M059J (cell line): ENCODE measurements at places on chromosomes 11 and 22.
A peak's percentile ranks its signal among the peaks of the same experiment; 100 is the strongest.

DNA sequence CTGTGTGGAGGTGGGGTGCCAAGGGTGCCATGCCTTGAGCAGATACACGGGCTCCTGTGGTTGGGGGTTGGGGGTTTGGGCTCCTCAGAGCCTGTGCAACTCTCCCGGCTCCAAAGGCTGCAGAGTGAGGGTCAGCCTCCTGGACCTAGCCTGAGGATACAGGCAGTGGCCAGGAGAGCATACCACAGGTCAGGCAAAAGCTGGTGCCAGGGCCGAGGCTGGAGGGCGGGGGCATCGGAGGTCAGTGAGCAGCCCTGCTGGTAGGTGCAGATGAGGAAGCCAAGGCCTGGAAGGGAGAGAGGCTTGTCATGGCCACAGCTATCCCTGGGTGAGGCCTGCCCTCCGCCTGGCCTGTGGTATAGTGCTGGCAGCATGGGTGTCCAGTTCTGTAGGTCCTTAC is 25.6 kb upstream of the DGCR8 start:
- no peak for DNase-seq

DNA sequence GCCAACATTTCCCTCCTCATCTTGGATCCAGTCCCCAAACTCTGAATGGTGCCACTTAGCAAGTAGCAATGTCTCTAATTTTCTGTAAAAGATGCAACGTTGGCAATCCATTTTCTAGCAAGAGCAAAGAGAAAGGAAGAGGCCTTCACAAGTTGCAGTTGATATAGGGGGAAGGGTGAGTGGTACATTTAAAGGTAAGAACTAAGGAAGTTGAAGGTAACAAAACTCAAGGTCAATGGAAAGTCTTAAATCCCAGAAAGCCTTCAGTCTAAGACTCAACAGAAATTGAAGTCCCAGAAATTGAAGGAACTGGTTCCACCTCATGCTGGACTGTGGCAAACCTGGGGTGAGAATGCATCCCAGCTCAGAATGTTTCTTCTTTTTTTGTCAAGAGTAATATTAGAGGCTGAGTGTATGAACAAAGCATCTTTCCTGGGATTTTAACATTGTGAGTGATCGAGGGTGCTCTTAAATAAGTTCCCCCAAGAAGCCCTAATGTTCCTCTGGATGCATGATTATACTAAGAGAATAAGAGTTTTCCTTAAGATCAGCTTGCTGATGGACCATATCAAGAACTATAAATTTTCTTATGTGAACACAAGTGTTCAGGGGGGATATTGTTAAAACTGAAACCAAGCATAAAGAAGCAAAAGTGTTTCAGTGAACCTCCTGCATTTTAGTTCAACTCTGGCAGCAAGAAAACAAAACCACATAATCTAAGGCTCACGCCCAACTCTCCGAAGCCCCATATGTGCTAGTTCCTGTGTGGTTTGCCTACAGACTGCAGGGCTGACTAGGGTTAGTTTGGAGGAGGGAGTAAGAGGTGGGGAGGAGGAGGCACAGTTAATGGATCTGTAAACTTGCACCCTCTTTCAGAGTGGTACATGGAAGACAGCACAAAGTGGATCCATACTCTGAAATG is at the start of gene GRAP2:
Gene GRAP2 (plus strand): TSS at position 779 of the 922 bp plus-strand sequence. CDS start 46,023 bp downstream, outside the sequence.
- DNase-seq, result no peak

DNA sequence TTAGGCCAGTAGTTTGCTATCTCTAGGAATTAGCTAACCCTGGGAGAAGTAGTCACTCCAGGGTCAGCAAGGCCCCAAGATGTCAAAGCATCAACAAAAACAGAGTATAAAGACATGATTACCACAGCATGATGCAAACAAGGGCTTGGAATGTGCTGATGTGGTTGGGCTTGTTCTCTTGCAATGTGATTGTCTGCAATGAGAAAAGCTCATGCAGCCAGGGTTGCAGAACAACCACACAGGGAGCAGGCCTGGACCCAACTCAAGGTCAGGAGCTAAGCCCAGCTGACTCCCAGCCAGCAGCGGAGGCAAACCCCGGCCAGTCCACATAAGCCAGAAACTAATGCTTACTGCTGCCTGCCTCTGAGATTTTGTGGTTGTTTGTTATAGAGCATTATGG is 132.4 kb upstream of the ZC3H12C start:
- DNase-seq, result peak; percentile 91

GRCh38 chr11:127059286-127059685 is 58.7 kb upstream of the KIRREL3 start:
- no peak for DNase-seq

- no peak for DNase-seq
Measured at GRCh38 chr11:10952872-10953271, 95.0 kb upstream of the ZBED5 start.

GRCh38 chr22:50530877-50531545 is 1.2 kb upstream of the TYMP start:
- peak; percentile 84 for DNase-seq

GRCh38 chr11:105070306-105070705 is 25.2 kb upstream of the CARD16 start:
- no peak for DNase-seq

DNA sequence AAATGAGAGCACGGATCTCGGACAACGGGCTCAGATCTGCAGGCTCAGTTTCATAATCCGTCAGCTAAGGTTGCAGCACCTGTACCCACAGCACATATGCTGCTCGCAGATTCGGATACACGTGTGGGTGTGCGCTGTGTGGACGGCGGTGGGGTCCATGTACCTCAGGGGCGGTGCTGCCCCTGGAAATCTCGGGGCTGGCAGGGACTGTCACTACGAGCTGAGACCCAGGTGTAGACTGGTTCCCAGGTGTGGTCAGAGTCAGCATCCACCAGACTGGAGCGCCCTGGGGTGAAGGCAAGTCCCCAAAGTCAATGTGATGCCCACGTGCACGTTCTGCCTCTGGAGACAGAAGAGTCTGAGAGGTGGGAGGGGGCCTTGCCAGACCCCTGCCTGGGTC is 989.3 kb downstream of the BRD1 start:
- DNase-seq, result no peak

DNA sequence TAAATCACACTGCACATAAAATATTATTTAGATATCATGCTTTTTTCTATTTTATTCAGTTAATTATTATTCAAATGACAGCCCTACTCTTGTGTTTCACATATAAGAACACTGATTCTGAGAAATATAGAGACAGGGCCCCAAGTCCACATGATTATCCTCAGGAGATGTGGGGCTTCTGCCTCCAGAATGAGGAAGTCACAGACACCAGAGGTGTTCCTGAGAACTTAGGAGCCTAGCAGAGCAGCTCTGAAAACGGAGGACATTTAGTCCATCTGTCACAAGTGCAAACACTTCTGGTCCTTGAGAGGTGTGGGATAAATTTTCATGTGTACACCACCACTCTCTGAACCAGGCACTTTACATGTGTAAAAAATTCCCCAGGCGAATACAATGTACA is 26.2 kb downstream of the TRIM66 start:
- DNase-seq, result no peak

DNA sequence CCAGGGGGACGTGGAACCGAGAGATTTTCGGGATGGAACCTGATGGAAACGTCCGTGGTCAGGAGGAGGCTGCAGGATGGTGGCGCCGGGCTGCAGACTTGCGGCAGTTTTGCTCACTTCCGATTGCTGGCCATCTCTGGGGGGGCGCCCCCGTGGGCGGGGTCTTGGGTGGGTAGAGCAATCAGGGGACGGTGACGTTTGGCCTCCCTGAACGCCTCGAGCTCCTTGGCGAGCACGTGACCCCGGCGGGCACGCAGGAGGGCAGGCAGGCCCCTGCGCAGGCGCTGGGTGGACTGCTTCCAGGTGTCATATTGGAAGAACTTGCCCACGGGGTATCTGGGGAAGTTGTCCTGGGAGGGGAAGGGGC is 6.3 kb downstream of the IGF2 start:
- no peak for DNase-seq

DNA sequence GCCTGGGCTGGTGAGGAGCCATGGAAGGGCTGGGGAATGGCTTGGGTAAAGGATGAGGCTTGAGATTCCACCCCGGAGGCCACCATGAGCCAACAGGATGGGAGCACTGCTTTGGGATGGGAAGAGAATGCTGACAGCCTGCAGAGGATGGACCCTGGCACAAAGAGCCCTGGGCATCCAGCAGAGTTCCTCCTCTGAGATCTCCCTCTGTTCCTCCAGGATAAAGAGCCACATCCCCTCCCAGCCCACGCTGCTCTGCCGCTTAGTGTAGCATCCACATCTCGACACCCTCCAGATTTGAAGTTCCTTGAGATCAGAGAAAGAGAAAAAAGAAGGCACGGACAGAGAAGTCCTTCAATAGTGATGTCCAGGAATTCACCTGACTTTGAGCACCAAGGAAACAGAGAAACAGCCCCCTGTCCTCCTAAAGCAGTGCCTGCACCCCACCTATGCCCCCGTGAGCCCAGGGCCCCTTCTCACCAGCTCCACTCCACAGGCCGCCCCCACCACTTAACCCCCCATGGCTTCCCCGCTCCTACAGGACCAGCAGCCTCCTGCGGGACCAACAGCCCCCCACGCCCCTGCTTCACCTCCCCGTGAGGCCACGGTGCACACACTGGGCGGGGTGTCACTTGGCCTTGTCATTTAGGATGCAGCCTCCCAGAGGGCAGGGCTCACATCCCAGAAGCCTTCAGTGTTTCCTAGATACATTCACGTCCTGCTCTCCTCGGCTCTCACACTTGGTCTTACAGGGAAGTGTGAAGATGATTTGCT is 180.5 kb downstream of the SHANK2 start:
- DNase-seq, result no peak

GRCh38 chr22:23279781-23280180 is 99.5 kb downstream of the BCR start:
- no peak for DNase-seq

- DNase-seq, result no peak
Measured at GRCh38 chr11:71140206-71140919, 112.0 kb downstream of the SHANK2 start.

DNA sequence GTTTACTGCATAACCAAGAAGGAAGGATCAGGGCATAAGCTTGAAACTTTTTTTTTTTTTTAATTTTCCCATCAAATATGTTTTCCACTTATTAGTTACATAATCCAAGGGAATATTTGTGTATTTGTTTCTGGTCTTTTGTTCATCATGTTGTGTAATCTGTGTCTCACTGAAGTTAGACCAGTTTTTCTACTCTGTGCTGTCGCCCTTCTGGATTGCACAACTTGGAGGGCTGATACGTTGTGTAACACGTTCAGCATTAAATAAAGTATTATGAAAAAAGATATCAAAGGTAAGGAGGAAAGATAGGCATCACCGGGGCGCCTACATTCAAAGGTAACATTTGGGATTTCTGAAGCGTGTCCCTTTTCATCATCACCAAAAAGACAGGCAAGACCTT is 3.3 kb upstream of the E2F8 start:
- DNase-seq, result no peak

GRCh38 chr11:59574932-59575502 is 40.6 kb downstream of the OSBP start:
- no peak for DNase-seq

GRCh38 chr11:2898366-2899079 is 12.9 kb upstream of the CDKN1C start:
- peak; percentile 93 for DNase-seq

- DNase-seq, result no peak
Measured at GRCh38 chr22:46640293-46641055, 20.3 kb downstream of the GRAMD4 start.

DNA sequence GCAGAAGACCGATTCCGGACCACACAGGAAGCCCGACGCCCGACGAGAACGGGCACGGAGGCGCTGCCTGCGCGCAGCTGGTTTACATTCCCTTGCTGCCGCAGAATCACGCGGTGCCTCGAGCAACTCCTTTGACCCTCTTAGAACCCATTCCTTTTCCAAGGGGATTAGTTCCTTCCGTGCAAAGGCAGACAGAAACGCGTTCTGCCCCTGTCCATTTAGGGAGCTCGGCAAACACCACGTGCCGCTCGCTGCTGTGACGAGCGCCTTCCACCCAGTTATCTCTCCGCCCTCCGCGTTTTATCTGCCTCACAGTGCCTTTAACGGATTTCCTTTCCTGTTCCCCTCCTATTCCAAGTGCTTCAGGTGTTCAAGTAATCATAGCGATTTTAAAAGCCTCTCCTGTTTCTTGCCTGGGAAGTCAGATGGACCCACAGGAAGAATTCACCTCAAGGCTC is 24.1 kb upstream of the MICAL3 start:
- DNase-seq, result no peak

DNA sequence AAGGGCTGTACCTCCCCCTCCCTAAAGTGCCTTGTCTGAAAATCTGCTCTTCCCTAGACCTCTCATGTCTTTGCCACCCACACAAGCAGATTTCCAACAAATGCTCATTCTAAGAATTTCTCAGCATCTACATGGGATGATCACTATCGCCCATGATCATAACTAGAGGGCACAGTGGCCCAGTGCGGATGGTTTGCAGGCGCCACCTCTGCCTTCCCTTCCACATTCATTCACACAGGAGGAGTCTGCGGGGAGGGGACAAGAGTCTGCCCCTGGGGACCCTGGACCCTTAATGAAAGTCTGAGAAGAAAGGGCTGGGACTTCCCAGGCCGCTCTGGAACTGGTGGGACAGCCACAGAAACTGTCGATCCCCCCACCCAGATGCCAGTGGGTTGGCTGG is 28.9 kb downstream of the KCTD17 start:
- DNase-seq, result no peak

- no peak for DNase-seq
Measured at GRCh38 chr11:104812103-104812788, 86.0 kb downstream of the CASP12 start.

GRCh38 chr22:30005213-30005857 is 74.9 kb upstream of the HORMAD2 start:
- peak; percentile 66 for DNase-seq

DNA sequence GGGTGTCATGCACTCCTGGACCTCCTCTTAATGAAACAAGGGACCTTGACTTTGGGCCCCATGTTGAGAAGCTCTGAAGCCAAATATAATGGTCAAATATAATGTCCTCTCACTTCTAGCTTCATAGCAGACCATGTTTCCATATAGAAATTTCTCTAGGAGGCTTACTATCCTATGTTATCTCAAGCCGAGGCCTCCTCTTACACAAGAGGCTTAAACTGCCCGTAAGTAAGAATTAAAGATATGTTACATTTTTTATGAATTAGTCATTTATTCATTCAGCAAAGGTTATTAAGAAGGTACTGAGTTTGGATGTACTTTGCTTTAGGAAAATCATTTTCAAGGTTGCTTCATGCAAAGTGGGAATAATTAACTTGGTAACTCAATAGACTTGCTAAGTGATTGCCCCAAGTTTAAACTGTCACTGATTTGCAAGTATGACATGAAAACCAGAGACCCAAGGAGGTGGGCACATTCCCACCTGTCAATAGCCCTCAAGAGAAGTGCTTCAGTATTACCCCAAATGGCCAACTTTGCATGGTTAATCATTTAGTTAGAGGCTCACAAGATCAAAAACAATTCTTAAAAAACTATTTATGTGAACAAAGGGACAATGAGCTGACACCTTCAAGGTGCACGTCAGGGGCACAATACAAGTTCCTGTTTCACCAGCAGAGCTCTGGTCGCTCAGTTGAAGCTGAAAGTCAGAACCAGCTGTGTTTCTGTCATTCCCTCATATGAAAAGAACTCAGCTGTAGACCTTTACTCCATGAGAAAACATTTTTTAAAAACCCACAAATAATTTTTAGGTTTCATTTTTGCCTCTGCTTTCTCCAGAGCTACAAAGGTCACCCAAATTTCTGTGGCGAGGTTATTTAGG is 20.9 kb downstream of the BDNF start:
- no peak for DNase-seq

GRCh38 chr11:62707277-62707861 is at the start of the genes BSCL2 and GNG3:
Gene BSCL2 (minus strand): TSS chr11:62707424. CDS start chr11:62707195, 229 bp downstream.
Gene GNG3 (plus strand): TSS chr11:62707676. CDS start chr11:62708296, 620 bp downstream.
- no peak for DNase-seq

- peak; percentile 78 for DNase-seq
Measured at GRCh38 chr11:13338019-13338426, 60.4 kb downstream of the BMAL1 start.
